ENCODE measurements at places on chromosomes 7 and 10.

DNA sequence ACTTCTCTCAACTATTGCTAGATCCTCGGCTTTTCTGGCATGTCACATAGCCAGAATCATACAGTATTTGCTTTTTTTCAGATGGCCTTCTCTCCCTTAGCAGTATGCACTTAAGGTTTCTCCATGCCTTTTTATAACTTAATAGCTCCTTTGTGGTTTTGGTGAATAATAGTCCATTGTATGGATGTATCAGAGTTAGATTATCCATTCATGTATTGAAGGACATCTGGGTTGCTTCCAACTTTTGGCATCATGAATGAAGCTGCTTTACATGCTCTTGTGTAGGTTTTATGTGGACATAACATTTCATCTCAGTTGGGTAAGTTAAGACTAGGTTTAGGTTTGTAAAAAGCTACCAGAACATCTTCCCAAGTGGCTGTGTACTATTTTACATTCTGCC is 4.6 kb downstream of the ATP5F1C start:
- no peak for DNase-seq

DNA sequence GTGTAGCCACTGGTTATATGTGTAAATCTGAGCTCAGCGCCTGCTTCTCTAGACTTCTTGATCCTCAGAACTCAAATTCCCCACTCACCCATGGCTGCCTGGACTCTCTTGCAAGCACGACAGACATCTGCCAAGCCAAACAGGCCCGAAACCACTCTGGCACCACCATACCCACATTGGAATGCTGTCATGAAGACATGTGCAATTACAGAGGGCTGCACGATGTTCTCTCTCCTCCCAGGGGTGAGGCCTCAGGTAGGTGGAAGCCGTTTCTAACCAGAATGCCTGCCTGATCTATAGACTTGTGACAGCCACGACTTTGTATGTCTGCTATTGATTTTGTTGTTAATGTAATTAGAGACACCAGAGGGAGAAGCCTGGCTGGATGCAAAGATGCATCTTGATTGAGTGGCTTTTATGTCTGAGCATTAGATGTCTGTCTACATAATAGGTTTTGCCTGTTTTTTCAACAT is 4.0 kb downstream of the BAMBI start:
- no peak for DNase-seq

DNA sequence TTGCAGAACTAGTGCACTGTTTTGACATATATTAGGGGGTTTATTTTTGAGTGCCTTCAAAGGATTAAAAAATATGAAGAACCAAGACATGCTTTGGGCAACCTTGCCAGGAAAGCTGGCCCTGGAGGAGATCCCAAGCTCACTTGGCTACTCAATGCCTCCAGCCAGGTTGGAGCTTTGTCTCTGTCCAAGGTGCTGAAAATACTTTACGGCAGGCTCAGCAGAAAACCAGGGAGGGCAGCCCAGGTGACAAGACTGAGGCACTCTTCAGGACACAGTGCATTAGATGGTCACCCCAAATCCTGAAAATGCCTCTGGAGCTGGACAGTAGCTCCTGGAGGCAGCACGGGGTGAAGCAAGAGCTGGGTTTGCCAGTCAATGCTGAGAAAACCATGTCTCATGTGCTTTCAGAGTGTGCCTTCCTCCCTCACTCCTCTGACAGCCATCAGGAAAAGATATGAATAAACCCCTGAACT is 5.8 kb upstream of the KCNH2 start:
- DNase-seq: no peak

DNA sequence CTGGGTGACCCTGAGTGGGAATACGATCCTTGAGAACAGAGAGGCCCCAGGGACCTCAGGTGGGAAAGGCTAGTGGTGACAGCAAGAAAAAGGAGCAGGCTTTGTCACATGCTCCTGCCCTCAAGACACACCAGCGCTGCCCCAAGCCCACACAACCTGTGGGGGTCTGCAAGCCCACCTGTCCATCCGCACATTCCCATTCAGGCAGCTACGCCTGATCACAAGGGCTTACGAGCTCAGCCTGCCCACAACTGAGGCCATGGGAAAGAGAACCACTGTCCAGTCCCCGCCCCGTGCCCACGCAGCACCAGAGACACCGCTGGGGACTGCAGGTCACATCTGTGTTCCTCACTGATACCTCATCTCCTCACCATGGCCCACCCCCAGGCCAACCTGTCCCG is 26.7 kb downstream of the EBF3 start:
- no peak for DNase-seq

DNA sequence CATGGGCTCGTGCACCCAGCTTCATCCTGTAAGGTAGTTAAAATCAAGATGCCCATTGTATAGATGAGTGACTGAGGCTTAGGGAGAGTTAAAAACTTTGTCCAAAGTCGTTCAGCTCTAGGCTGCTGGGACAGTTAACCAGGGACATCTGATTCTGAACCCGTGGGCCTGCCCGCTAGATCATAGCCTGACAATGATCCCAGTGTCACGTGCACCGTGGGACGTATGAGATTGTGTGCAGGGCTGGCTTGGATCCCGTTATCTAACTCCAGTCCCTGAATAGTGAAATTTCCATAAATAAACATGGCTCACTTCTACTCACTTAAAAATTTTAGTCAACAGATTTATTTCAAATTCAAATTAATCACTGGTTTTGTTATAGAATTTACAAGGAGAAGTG is 24.9 kb downstream of the C10orf120 start:
- no peak for DNase-seq

- no peak for DNase-seq
Observed at GRCh38 chr10:89122433-89123051, 84.6 kb downstream of the CH25H start.

DNA sequence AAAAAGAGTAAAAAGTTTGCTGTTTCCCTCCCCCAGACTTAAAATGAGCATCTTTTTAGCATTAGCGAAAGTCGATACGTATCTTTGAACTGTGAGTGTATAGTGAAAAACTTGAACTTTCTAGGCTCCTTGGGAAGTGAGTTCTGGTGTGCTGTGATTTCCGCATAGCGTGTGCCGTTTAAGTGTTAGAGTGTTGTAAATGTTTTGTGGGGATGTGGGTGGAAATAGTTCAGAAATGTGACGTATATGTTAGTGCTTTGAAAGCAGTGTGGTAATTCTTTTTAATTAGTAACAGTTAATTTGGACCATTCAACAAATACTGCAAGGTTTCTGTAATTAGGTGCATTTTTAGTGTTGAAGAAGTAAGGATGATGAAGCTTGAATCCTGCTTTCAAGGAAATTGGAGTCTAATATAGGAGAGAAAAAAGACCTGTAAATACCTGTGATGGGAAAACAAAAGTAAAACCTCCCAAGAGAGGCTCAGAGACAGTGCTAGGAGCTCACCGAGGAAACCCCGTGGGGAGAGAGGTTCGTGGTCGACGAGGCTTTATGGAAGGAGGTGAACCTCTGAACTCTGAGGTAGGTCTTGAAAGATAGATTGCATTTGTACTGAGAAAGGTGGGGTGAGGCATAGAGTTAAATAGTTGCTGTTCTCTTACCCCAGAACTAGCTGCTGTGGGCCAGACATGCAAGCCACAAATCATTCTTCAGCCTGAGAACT is 40.8 kb downstream of the RBM33 start:
- DNase-seq: no peak

DNA sequence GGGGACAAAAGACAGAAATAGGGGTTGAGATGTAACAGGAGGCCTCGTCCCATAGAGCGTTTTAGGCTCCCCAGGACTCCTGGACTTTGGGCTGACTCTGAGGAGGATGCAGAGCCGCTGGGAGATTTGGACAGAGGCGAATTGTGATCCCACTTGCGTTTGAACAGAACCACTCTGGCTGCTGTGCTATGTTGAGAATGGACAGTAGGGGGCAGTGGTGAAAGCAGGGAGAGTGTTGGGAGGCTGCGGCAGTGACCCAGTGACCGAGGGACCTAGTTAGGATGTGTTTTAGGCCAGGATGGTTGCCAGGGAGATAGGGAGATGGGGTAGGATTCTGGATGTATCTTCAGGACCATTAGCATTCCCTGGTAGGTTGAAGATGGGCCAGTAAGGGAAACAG is 271.6 kb downstream of the CCDC3 start:
- no peak for DNase-seq

DNA sequence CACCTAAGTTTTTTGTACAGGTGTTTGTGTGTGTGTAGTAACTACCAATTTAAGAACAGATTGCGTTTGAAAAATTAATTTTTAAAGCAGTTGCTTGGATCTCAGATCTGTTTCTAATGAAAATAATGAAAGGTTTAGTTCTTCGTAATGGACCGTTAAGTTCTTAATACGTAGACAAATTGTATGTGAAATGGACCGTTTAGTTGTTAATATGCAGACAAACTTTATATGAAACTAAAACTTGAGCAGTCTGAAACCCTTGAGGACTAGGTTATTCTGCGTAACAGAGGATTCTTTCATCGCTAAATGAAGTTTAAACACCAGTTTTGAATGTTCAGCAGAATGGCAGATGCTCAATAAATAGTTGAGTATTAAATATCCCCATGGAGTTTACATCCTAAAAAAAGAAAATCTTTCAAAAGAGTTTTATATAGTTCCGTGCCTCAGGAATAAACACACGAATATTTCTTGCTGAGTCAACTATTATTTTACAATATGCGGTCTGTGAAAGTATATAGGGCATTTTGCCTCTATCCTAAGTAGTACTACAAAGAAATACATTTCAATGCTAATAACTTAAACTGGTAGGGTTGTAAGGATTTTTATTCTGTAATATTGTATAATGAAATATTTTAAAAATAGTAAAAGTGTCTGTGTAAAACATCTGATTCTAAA is 1.2 kb downstream of the DBF4 start:
- no peak for DNase-seq

DNA sequence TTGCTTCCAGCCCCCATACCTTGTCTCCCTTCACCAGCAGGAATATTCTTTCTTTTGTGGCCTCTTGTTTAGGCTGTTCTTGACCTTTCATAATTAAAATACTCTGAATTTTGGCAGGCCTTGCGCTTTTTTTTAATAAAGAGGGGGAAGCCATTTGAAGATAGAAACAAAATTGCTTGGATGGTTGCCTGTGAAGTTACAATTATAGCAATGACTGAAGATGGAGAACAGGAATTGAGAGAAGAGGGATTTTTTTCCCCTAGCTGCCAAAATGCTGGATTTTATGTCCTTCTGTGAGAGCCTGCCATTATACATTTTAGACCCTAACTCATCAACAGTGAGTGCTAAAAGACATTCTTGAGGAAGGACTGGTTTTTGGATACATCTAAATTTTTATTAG is 24.8 kb downstream of the FGFBP3 start:
- DNase-seq: no peak

- no peak for DNase-seq
Observed at GRCh38 chr10:11532306-11532705, 79.1 kb downstream of the USP6NL start.

DNA sequence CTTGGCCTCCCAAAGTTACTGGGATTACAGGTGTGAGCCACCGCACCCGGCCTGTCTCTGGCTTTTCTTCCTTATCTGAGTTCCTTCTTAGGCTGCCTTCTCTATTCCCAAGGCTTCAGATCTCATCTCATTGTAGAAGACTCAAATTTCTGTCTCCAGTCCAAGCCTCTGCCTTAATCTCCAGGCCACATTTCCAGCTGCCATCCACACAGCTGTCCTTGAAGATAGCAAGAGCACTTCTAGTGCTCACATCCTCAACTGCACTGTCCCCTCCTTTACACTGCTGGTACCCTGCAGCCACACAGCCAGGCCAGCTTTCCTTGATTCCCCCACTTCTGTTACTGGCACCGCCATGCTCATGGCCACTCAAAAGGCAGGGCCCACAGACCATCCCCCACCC is 35.6 kb downstream of the POLL start:
- DNase-seq: no peak

GRCh38 chr10:129194181-129194870 is 272.7 kb upstream of the MGMT start:
- DNase-seq: no peak

DNA sequence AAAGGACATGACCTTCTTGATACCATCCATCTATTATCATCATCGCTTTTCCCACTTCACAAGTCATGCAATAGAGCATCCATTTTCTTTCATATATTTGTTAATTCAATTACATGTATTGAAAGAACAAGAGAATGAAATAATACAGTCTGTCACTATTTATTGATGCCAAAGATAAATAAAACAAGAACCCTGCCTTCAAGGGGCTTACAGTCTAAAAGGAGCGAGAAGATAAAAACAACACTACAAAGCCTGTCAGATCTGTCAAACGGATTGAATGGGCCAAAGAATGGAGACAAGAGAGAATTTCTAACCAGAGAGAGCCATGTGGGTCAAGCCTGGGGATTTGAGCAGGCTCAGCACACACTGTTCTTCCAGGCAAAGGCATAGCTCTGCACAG is 15.9 kb downstream of the CPA5 start:
- no peak for DNase-seq

DNA sequence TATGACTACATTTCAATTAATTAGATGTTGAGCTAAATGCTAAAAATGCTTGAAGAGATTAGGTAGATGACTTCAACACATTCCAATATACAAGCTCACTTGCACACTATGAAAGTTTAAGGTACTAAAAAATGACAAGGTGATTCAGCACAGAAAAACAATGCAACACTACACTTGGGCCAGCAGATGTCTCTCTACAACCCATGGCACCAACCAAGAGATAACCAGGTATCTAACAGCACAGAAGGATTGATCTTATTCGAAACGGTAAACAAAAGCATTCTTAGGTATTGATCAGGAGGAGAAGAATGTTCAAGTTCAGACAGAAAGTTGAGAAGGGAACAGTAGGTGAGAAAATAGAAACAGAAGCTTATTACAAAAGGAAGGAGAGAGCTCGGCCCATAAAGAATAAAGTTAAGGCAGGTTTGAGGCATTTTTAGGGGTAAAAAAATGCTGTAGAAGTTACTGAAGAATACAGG is 248.2 kb upstream of the KLF14 start:
- peak; percentile 52 for DNase-seq
